ENCODE measurements at places on chromosomes 2 and 18. TPM values are rescaled to one million over a fixed set of nuclear protein-coding genes. Genes with fewer than 3 reads are reported as not detected.

The EMILIN2 gene
- 11.2 TPM for total RNA-seq

The GPBAR1 gene
- not detected for total RNA-seq

The MLPH gene
- 5.2 TPM for total RNA-seq

The SFT2D3 gene
- total RNA-seq, result 7.0 TPM

The ACMSD gene
- total RNA-seq, result not detected

The BCL11A gene
- total RNA-seq, result 0.09 TPM
